H4 (cell line): ENCODE measurements at places on chromosomes 5 and 9. TPM values are rescaled to one million over a fixed set of nuclear protein-coding genes. Genes with fewer than 3 reads are reported as not detected.

GRCh38 chr5:86461169-86461956 lies 156.4 kb upstream of the COX7C start:
- DNase-seq: no peak

GRCh38 chr5:14142202-14142826 lies 828 bp upstream of the TRIO start:
- DNase-seq: no peak

The PCDHA2 gene
- 0.72 and 0.82 TPM in 2 replicates for total RNA-seq

DNA sequence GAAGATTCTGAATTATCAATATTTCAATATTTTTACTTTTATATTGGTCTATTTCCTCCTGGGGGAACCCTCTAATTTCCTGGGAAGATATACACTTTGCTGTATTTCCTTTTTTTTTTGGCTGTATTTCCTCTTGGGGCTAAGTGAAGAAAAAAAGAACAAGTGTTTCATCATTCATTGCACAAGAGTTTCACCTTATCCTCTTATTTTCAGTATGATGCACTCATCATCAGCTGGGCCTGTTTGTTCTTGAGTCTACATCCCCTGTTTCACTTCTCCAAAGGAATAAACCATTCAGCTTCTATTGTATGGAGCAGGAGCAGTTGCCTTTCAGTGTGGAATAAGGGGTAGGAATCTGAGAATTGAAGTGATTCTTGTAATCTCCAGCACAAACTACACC lies 210.8 kb downstream of the FAM170A start:
- no peak for DNase-seq

The ANKDD1B gene
- not detected in 2 replicates for total RNA-seq

DNA sequence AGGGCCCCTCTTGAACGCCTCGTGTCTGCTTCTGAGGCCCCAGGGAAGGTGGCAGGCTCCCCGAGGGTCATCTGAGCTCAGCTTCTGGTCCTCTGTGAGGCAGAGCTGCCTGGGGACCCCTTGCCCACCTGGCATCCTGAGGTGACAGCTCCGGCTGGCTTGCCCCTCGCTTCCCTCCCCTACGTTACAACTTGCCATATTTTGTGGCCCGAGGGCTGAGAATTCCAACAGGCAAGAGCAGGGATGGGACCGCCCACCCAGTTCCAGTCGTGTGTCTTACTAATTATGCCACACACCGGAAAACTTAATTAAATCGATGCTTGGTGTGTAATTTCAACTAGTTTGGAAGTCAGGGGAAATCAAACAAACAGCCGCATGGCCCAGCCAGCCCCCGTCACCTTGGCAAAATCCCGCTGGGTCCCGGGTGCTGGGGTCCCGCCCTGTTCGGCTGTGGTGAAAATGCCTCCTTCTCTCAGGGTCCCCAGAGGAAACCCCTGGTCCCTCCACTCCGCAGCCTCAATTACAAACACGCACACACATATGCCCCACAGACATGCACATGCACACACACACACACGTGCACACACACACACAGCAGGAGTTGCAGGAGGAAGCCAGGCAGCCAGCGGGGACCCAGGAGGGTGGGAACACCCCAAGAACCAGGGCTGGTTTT lies 221.0 kb upstream of the IER5L start:
- no peak for DNase-seq

- peak; percentile 68 for DNase-seq
Measured at GRCh38 chr5:73901043-73901442, 275.0 kb downstream of the ARHGEF28 start.

The QRFP gene
- total RNA-seq: not detected in 2 replicates

- no peak for DNase-seq
Measured at GRCh38 chr9:135081731-135082130, 5.7 kb upstream of the OLFM1 start.

- DNase-seq: no peak
Measured at GRCh38 chr5:135567661-135568060, 11.1 kb downstream of the CXCL14 start.

GRCh38 chr5:59193616-59194319 lies 610.9 kb downstream of the RAB3C start:
- peak; percentile 90 for DNase-seq

GRCh38 chr9:2106666-2107065 lies 91.5 kb downstream of the SMARCA2 start:
- DNase-seq: no peak

GRCh38 chr5:150402901-150403342 lies 9.8 kb downstream of the CD74 start:
- no peak for DNase-seq

GRCh38 chr9:124216474-124217176 lies 41.1 kb upstream of the NEK6 start:
- DNase-seq: no peak

The NR2F1 gene
- total RNA-seq: 6.5 and 10.3 TPM in 2 replicates

GRCh38 chr9:120724757-120725400 lies 10.6 kb upstream of the MEGF9 start:
- DNase-seq: no peak

DNA sequence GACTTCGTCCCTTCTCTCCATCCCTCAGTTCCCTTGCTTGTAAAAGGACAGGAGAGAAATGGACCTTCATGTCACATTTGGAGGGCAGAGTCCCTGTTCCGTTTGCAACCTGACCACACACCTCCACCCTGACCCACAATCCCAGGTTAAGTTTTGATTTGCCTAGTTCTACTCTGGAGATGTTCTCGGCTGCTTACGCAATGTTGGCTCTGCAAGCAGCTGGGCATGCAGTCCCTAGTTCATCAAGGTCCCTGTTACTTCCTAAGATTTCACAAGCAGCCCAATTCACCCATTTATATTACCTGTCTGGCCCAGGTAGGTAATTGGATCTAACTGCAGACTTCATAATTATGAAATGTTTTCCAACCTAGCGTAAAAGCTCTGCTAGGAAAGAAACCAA lies 28.8 kb downstream of the SLIT3 start:
- no peak for DNase-seq
